ENCODE measurements at places on chromosomes 7 and 10.

- no peak for DNase-seq
Observed at GRCh38 chr10:126011995-126012394, 115.6 kb downstream of the FANK1 start.

GRCh38 chr7:111492234-111492633 lies 70.1 kb downstream of the IMMP2L start:
- no peak for DNase-seq

GRCh38 chr7:134048166-134048565 lies 79.0 kb upstream of the LRGUK start:
- DNase-seq = no peak

DNA sequence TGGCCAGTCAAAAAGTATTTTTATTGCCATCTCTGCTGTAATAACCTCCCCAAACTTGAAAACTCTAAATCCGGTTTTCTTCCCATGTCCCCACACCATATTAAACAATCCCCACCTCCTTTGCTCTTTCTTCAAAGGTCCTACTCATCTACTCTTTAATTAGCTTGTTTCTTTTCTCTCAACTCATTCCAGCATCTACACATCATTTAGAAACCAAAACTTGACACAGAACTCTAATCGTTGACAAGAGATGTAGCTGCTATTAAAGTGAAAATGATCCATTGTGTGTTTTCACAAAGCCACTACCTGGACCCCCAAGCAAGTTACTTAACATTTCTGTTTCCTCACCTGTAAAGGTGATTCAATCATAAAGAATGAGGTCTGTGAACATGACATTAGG lies 436.3 kb upstream of the NPVF start:
- no peak for DNase-seq

- DNase-seq = no peak
Observed at GRCh38 chr10:104128214-104128613, 6.2 kb downstream of the SFR1 start.

- peak; percentile 29 for DNase-seq
Observed at GRCh38 chr7:55517191-55517633, 55.1 kb downstream of the VOPP1 start.

- no peak for DNase-seq
Observed at GRCh38 chr7:129980667-129981066, 27.9 kb upstream of the UBE2H start.

GRCh38 chr7:38070718-38071117 lies 107.3 kb upstream of the STARD3NL start:
- DNase-seq = no peak

- DNase-seq = no peak
Observed at GRCh38 chr7:103691291-103691690, 245.3 kb upstream of the SLC26A5 start.

DNA sequence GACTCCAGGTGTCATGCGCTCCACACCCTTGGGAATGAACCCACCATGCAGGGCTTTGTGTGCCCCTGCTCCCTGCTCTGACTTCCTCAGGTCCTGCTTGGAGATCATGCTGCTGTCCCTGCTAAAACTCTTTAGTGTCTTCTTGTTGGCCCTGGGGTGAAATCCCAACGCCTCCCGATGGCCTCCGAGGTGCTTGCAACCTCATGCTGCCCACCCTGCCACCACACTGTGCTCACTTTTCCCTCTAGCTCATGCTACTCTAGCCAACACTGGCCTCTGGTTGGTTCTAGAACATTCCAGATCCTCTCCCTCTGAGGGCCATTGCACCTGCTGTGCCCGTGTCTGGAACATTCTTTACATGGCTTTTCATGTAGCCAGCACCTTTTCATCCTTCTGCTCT lies 227.7 kb downstream of the ADAM12 start:
- DNase-seq = no peak

GRCh38 chr7:3037259-3037658 lies 6.4 kb downstream of the CARD11 start:
- no peak for DNase-seq

DNA sequence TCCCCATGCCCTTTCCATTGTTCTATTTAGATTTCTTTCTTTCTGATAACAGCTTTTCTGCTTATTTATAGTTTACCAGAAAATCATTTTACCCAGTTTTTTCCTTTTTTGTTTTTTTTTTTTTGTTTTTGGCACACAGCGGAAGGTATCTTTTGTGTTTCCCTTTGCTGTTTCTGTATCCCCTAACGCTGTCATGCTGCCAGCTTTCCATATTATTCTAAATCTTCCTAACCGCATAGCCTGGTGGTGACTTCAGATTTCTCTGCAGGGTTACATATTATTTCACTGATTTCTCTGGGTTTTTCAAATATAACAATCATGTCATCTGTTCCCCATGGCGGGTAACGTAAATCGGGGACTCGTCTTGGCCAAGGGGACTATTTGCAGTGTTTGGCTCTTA lies 4.0 kb upstream of the SLC29A4 start:
- DNase-seq = no peak
